ENCODE measurements at places on chromosomes 6 and 20.

- DNase-seq = no peak
These were observed 90.1 kb downstream of the KLHL32 start for GRCh38 chr6:97014595-97014994.

DNA sequence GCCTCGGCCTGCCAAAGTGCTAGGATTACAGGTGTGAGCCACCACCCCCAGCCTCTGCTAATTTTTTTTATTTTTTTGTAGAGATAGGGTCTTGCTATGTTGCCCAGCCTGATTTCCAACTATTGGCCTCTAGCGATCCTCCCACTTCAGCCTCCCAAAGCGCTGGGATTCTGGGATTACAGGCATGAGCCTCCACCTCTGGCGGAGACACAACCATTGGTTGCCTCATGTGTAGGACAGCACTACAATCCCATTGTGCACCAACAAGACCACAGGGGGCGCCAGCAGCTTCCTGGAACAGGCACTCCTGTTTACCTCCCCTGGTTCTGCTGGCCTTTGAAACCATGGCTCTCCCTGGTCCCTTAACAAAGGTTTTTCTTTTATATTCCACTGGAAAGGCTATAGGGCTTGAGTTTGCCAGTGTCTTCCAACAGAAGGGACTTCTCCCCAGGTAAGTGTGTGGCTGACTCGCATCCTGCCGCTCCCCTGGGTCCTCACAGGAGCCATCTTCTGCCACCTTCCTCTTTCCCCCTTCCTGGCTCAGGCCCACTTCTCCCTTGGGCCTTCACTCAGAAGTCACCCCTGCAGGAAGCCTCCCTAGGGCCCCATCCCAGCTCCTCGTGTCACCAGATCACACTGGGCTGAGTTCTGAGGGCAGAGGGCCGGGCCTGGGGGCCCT, 39.2 kb upstream of the TLDC2 start:
- peak; percentile 47 for DNase-seq

DNA sequence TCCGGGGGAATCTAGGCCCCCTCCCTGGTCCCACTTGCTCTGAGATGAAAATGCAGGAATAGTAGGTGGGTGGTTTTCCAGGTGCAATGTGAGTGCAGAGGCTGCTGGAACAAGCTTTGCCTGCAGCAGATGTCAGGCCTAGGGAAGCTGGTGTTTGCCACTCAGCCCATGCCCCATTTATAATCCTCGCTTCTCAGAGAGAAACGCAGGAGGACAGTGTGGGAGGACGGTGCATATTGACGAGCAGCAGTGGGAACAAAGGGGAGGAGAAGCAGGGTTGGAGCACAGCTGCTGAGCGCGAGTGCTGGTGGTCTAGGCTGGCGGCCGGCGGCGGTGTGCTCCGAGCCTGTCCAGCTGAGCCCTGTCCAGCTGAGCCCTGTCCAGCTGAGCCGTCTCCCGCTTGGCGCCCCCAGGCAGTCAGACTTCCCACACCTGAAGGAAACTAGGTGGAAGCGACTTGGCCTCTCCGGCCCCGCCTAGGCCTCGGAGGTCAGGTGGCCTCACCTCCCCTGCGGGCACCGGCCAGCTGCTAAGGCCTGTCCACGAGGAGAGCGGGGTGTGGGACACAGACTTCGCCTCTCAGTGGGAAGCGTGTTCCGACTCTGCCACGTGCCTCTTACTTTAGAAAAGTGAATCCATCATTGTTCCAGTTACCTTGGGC, 49.7 kb upstream of the FRMD1 start:
- no peak for DNase-seq

DNA sequence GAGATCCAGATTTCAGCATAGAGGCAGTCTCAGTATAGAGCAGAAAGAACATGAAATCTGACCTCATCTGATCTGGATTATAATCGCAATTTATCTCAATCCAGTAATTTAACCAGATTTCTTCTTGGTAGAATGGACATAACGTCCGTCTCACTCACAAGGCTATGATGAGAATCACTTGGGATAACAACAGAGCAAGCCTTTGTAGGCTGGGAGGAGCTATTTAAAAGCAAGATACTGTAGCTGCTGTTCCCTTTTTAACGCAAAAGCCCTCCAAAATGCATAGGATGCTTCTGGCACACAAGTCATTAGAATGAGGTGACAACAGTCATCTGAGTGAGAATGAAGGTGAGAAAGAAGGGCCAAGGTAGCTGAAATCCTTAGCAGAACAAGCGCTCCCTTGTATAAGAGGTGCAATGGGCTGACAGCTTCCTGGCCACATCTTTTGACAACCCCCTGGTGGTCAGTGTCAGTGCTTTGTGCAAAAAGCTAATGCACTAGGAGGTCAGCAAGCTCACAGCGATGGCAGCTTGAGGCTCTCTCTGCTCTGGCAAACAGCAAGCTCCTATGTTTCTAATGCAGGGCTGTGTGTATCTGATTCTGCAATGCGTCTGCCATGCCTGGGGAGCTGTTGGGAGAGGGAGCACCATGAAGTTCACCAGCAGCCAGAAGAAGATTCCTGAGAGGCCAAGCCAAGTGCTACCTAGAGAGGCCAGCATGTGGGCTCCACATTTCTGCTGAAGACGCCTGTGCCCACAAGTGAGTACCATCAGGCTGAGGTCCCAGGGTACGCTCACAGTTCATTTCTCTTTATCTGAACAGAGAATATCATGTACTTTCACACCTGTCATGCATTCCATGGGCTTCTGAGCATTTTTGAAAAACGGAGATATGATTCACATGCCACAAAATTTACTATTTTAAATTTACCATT, 16.2 kb downstream of the METTL24 start:
- DNase-seq = no peak

- DNase-seq = no peak
These were observed 47.2 kb downstream of the TMEM242 start for GRCh38 chr6:157276134-157276532.

GRCh38 chr20:49478266-49478665, 4.2 kb downstream of the KCNB1 start:
- no peak for DNase-seq

DNA sequence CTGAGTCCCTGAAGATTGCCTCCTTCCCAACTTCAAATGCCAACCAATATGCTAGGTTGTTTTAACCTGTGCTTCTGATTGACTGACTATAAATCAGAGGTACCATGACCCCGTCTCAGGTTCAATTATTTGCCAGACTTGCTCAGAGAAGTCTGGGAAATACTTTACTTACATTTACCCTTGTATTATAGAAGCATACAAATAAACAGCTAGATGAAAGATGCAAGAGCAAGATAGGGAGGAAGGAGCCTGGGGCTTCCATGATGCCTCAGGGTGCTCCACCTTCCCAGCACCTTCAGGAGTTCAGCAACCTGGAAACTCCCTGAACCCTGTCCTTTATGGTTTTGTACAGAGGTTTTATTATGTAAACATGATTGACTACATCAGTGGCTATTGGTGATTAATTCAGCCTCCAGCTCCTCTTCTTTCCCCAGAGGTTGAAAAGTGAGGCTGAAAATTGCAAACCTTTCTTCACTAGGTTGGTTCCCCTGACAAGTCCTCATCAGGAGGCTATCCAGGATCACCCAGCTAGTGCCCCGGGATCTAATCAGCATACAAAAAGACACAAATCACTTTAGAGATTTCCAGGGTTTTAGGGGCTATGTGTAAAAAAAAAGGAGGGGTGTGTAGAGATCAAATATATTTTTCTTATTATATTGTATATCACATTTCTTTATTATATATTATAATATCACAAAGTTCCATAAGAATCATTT, 547.7 kb downstream of the EPM2A start:
- DNase-seq = no peak

DNA sequence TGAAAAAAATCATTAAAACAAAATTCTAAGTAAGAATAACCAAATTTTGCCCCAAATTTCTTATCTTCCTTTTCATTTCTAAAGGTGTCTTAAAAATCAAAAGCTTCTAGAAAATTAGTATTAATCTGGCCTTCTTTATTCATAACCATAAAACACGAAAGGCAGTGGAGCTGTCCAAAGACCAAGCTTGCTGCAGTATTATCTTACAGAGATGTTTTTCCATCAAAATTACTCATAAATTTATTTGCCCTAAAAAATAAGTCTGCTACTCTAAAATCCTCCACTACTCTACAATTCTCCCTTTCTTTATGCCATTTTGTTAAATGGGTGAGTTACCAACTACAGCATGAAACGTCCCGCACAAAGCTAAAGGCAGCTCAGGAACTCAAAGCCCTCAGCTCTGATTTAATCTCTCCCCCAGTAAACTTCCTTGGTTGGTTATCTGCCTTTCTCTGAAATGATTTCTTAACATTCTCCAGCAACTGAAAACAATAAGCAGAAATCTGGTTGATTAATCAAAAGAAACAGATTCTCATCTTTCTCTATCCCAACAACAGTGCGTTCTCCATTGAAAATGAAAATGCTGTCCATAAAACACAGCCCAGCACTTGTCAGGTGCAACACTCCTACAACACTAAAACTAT, 2.1 kb downstream of the USP49 start:
- DNase-seq = no peak

Data from SIG-M5 (cell line).